NCI-H510A (cell line): ENCODE measurements at places on chromosomes 2 and 18.

- DNase-seq = no peak
Observed at GRCh38 chr2:169349535-169349934, 12.8 kb downstream of the LRP2 start.

GRCh38 chr2:127044977-127045661 is 61.8 kb downstream of the BIN1 start:
- no peak for DNase-seq

DNA sequence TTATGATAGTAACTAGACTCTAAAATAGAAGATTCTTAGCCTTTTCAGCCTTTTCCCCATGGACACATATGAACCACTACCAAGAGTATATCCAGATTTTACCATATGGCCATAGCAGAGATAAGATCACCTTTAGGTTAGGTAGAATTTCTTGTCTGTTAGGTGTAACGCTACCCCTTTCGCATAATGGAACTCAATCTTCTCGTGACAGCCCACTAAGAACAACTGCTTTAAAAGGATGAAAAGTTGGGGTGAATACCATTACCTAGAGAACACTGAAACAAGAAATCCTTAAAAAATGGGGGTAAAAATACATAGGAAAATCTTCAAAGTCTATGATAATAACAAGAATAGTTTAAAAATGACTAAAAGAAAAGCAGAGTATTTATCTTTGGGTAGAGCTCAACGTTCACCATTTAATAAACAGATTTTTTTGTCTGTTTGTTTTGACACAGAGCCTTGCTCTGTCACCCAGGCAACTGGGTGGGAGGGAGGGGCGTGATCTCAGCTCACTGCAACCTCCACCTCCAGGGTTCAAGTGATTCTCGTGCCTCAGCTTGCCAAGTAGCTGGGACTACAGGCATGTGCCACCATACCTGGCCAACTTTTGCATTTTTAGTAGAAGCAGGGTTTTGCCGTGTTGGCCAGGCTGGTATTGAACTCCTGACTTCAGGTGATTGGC is 67.2 kb downstream of the VIL1 start:
- no peak for DNase-seq

DNA sequence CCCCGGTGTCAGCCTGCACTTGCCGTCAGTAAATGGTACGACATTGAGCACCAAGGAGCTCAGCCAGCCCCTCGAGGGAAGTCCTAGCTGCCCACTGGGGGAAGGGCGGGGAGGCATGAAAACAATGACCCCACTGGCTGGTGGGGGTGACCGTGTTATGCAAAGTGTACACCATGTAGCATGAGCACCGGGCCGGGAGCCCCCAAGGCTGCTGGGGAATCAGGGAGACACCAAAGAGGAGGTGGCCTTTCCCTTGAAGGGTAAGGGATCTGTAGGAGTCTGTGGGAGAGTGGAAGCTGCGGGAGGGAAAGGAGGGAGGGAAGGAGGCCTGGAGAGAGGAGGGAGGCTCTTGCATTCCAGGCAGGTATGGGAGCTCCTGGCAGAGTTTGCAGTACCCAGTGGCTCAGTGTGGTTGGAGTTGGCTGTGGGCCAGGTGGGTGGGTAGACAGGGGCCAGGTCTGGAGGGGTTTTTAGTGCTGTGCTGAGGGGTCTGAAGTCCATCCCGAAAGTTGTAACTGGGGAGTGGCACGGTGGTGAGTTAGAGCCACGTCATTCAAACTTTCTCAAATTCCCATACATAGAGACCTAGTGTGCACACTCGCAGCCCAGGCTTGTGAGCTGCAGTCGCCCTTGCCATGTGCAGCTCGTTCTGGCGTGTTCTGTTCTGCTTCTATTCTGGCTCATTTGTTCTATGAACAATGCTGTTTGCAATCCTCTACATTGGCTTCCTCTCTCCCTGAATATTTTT is 22.4 kb downstream of the RRM2 start:
- no peak for DNase-seq

DNA sequence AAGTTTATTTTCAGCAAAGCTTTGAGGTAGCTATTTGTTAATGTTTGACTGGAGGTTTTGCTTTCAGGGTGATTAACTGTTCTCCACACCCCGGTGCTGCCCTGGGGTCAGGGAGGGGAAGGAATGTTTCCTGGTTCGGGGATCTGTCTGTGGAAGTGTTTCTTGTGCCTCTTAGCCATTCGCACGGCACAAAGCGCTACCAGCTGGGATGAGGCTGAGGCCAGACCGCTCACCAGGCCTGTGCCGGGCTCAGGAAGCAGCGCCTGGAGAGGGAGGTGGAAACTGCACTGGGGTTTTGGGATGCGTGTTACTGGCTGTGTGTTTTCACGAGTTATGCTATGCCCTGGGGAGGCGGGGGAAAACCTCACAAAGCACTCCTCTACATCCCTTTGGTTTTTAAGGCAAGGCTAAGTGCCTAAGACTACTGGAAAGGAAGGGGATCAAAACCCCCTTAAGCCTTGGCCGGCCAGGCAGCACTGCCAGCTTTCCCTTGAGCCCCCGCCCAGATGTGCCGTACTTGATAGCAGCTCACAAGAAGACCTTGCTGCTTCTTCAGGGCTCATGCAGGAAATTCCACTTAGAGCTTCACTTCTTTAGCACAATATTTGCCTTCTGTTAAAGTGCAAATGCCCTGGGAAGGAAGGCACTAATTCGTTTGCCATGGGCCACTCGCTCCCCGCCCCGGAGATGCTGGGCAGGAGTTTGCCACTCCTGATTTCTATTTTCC is 65.7 kb upstream of the CNGA3 start:
- DNase-seq = no peak

GRCh38 chr2:199452260-199452990 is 5.3 kb downstream of the SATB2 start:
- no peak for DNase-seq

DNA sequence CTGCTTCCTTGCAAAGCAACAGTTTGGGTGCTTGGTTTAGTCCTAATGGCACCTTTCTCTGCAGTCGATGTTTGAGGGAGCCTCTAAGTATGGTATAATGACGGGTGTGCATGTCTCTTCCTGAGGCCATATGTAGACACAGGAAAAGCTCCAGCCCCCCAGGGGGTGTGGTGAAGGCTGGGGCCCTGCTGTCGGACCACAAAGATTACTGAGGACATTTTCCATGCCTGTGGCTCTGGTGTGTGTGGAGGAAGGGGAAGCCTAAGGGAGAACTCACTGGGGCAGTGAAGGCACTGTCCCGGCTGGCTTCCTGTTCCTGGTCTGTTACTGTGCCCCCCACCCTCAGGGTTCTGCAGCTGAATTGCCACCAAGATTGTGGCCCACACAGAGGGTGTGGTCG is 187.1 kb downstream of the FHOD3 start:
- DNase-seq = no peak

- DNase-seq = no peak
Observed at GRCh38 chr2:134975281-134976009, 56.8 kb downstream of the CCNT2 start.

- DNase-seq = no peak
Observed at GRCh38 chr18:8373486-8373885, 235.8 kb upstream of the RAB12 start.

- no peak for DNase-seq
Observed at GRCh38 chr2:127305990-127306585, 12.1 kb upstream of the ERCC3 start.

GRCh38 chr18:26956863-26957262 is 91.4 kb upstream of the AQP4 start:
- DNase-seq = no peak

DNA sequence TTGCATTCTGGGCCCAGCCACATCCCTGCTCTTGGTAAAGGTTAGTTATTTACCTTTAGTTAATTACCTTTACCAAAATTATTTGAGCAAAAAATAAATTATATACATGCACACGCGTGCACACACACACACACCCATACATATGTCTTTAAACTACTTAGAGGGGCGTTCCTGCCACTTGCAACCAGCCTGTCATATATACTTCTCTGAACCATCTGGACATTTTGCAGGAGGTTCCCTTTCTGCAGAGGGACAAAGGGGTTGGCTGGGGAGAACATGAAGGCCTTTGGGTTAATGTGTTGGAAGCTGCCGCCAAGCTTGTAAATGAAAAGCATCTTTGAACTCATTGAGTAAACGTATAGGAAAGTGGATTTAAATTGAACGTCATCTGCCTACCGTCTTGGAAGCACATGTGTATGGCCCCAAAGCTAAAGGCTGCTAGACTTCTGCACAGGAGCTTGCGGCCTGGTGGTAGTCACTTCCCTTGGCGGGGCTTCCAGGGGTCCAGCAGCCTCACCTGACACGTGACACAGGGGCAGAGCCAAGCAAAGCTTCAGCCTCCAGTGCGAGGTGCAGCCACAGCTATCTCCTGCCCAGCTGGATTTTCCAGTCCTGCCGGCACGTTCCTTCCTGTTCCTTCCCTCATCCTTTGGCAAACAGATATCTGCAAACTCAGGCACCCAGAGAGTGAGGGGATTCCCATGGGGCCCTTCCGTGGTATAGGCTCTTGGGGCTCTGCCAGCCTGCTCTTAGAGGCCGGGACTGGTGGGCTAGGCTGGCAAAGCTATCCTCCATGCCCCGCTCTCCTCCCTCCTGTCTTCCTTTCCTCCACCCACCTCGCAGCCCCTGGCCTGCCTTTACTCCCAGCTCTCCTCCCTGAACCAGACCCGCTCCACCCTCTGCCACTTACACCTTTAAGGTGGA is 46.1 kb downstream of the SERTAD2 start:
- DNase-seq = peak; percentile 43

DNA sequence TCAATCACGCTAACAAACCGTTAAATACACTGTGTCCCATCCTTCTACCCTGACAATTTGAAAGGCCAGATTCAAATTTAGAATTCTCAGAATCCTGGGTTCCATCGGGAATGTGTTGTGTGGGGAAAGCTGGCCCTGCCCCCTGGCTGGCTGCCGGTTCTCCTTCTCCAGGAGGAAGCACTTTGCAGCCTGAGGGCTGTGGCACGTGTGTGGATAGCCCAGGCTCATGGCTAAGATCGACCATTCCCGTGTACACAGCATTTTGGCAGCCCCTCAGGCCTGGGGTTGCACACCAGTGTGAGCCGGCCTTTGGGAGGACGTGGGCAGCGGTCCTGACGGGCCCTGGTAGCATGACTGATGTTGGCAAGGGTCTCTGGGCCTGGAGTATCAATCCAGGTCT is 51.0 kb upstream of the ROCK2 start:
- no peak for DNase-seq

DNA sequence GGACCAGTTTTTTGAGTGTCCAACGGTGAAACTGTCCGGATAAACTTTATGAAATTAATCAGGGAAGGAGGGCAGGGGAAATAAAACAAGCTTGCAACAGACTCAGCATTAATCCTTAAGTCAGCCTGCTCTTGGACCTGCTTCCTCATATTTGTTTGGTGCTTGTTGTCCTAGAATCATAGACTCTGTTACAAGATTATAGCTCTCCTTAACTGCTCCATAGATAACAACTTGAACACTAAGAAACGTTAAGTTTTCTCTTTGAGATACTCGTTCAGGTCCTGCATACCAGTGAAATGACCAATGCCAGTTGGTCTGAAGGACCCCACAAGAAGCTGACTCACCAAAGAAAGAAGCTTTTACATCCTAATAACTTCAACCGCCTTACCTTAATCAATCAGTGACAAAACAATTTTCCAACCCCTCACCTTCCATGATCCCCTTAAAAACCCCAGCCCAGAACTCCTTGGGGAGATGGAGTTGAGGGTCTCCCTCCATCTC is 493.2 kb downstream of the PID1 start:
- DNase-seq = no peak

DNA sequence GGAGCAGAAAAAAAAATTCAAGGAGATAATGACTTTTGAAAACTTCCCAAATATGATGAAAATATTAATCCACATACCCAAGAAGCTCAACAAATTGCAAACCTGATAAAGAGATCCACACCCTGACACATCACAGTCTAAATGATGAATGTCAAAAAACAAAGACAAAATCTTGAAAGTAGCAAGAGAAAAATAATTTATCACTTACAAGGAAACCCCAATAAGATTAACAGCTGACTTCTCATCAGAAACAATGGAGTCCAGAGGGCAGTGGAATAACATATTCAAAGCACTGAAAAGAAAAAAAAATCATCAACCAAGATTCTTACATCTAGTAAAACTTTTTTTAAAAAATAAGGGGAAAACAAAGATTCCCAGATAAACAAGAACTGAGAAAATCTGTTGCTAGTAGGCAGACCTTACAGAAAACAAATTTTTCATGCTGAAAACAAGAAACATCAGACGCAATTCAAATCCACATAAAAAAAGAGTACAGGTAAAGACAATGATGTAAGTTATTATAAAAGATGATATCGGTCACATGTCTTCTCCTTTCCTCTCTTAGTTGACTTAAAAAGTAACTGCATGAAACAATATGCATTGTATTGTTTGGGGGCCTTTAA is 21.3 kb downstream of the SLC66A2 start:
- DNase-seq = no peak

DNA sequence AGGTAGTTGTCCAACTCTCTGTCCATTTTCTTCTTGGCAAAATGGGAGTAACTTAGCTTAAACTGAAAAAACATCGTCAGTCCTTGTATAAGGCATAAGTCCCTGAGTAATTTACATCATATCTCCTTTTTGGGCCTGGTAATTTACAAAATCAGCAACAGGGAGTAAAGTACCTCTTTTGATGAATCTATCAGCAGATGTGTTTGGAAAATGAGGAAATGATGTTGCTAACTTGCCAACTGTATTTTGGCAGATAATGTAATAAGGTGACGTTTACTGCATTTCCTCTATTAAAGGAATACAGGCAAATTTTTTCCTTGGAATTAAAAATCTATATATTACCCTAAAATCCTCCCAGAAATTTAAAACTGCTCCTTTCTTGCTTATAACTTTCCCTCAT is 29.2 kb downstream of the ANKRD44 start:
- DNase-seq = no peak

- DNase-seq = no peak
Observed at GRCh38 chr2:128558895-128559532, 240.3 kb upstream of the HS6ST1 start.

DNA sequence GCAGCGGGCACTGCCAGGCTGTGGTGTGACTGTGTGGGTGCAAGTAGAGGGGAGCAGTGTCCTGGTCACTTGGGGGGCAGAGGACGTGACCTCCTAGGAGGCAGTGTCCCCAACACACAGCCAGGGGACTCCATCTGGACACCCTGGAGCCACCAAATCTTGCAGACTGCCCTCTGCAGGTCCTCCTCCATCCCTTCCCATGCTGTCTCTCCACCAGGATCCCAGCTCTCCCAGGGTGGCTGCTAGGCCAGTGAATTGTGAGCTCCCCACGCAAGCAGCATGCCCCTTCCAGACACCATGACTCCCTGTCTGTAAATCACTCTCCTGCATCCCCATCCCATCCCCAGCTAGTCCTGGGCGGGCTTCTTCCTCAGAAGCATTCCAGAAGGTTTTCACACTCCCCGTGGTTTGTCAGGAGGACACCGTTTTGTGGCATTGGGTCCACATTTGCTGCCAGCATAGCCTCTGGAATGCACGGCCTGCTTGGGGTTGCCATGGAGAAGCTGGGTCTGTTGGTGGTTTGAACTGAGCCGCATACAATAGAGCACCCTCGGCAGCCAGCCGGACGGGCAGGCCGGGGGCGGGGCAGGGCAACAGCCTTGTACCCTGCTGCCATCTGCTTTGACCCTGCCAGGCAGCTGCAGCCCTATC is 210.7 kb downstream of the KLHL29 start:
- peak; percentile 69 for DNase-seq

DNA sequence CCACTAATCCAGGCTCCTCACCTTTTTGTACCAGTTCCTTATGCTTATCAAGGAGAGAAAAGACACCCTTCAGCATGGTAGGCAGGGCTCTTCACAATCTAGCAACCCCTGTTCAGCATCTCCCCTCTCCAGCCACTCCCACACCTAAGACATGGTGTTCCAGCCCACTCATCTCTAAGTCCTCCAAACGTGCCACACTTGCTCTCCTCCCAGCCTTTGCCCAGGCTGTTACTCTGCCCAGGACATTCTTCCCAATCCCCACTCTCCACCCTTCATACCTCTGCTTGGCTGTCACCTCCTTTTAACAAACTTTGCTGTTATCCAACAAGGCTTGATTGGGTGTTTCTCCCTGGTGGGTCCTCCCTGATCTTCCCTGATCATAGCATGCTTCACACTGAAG is 270.6 kb upstream of the CHAC2 start:
- DNase-seq = no peak
